ENCODE measurements at places on chromosomes 11 and 22.
A peak's percentile ranks its signal among the peaks of the same experiment; 100 is the strongest.

DNA sequence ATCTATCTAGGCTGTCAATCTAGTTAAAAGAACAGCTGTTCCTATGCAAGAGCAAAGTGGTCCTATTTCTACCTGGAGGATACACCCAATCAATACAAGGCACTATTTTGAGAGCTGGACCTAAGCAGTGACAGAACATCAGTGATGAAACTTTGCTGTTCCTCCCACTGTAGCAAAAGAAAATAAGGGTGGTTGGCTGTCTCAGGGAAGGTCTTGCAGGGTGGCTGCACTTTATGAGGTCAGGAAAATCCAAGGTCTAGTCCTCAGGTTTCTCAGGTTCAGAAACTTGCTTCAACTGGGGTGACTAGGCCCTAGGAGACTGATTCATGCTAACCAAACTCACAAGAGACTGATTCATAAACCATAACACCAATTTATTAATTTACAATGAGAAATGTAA, 11.6 kb downstream of the CPSF7 start:
- H3K27me3 ChIP-seq: no peaks in the 10 kb centered on the region
- H3K4me1 ChIP-seq: no peaks in the 10 kb centered on the region
- H3K4me3 ChIP-seq: no peak overlapping the region
- H3K36me3 ChIP-seq: peaks cover 70% of the 10 kb centered on the region

DNA sequence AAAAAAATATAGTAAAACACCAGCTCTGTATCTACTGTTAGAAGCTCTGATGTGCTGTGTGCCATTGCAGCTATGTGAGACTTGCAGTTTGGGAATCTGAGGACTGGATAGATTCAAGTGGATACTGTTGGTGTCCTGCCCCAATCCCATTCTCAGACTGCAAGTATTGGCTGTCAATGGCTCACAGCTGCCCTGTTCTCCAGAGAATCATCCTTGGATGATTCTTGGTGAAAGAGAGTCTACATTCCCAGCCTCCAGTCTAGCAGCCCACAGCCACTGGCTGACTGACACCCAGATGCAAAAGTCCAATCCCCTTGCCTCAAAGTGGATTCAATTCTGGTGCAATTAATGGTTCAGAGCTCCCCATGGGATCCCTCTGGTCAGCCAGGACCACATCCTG, 206.1 kb upstream of the MTNR1B start:
- H3K27ac ChIP-seq: no peak overlapping the region
- H3K4me3 ChIP-seq: no peak overlapping the region
- H3K27me3 ChIP-seq: no peaks in the 10 kb centered on the region
- DNase-seq: no peak
- no peaks in the 10 kb centered on the region for H3K36me3 ChIP-seq
- H3K4me1 ChIP-seq: peaks cover 14% of the 10 kb centered on the region

DNA sequence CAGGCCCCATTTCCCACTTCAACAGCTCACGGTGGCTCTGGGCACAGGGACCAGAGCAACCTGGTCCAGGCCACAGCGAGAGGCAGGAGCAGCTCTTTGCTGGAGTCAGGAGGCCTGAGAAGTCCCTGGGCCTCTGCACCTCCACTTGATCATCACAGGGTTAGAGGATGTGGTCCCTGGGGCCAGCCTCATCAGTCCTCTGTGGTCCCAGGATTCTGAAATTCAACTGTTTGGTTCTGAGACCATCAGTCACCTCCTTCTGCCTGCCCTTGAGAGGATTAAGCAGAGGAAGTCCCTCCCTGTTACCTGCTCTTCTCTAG, 24.9 kb upstream of the CBX7 start:
- no peaks in the 10 kb centered on the region for H3K27me3 ChIP-seq
- DNase-seq: no peak
- no peak overlapping the region for H3K4me3 ChIP-seq
- no peaks in the 10 kb centered on the region for H3K36me3 ChIP-seq
- H3K27ac ChIP-seq: peak overlapping the region; percentile 11
- peaks cover 35% of the 10 kb centered on the region for H3K4me1 ChIP-seq

GRCh38 chr11:126810776-126811175, 189.8 kb downstream of the KIRREL3 start:
- H3K27me3 ChIP-seq: no peaks in the 10 kb centered on the region
- H3K4me3 ChIP-seq: no peak overlapping the region
- peaks cover 18% of the 10 kb centered on the region for H3K4me1 ChIP-seq
- no peaks in the 10 kb centered on the region for H3K36me3 ChIP-seq

GRCh38 chr11:123577081-123577598, 77.3 kb downstream of the SCN3B start:
- H3K4me1 ChIP-seq: no peaks in the 10 kb centered on the region
- H3K36me3 ChIP-seq: no peaks in the 10 kb centered on the region
- H3K27me3 ChIP-seq: no peaks in the 10 kb centered on the region
- H3K4me3 ChIP-seq: no peak overlapping the region
- peak; percentile 73 for DNase-seq

GRCh38 chr11:27754035-27755017, 54.1 kb upstream of the BDNF start:
- peak overlapping the region; percentile 66 for H3K27ac ChIP-seq
- no peaks in the 10 kb centered on the region for H3K27me3 ChIP-seq
- peaks cover 18% of the 10 kb centered on the region for H3K4me1 ChIP-seq
- no peak overlapping the region for H3K4me3 ChIP-seq

GRCh38 chr11:33544593-33545373, 155.8 kb downstream of the C11orf91 start:
- H3K4me1 ChIP-seq: no peaks in the 10 kb centered on the region
- no peaks in the 10 kb centered on the region for H3K36me3 ChIP-seq
- no peak overlapping the region for H3K4me3 ChIP-seq
- no peak for DNase-seq
- no peaks in the 10 kb centered on the region for H3K27me3 ChIP-seq

- no peak for DNase-seq
- no peaks in the 10 kb centered on the region for H3K4me1 ChIP-seq
- no peak overlapping the region for H3K4me3 ChIP-seq
- H3K27ac ChIP-seq: no peak overlapping the region
These were observed 778.3 kb upstream of the LRRC4C start for GRCh38 chr11:42237701-42238235.

DNA sequence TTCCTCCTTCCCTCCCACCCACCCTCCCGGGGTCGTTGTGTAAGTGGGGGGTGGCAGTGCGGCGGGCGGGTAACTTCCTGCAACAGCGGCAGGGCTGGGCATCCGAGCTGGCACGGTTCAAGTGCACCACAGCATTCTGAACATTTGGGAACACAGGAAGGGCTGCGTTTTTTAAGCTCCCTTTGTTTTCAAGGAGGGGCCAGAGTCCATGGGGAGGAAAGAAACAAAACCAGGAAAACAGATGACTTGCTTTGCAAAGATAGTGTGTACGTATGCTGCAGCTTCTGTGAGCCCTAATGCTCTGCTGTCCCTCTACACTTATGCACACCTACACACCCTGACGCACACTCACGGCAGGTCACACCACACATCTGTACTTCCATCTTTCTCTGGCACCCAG, 152.5 kb downstream of the FBXO7 start:
- no peaks in the 10 kb centered on the region for H3K27me3 ChIP-seq
- H3K4me3 ChIP-seq: no peak overlapping the region
- peaks cover 14% of the 10 kb centered on the region for H3K4me1 ChIP-seq
- no peak for DNase-seq

- no peaks in the 10 kb centered on the region for H3K27me3 ChIP-seq
- H3K4me1 ChIP-seq: no peaks in the 10 kb centered on the region
- no peak overlapping the region for H3K27ac ChIP-seq
These were observed 9.7 kb upstream of the SIK3 start for GRCh38 chr11:117107701-117108590.

DNA sequence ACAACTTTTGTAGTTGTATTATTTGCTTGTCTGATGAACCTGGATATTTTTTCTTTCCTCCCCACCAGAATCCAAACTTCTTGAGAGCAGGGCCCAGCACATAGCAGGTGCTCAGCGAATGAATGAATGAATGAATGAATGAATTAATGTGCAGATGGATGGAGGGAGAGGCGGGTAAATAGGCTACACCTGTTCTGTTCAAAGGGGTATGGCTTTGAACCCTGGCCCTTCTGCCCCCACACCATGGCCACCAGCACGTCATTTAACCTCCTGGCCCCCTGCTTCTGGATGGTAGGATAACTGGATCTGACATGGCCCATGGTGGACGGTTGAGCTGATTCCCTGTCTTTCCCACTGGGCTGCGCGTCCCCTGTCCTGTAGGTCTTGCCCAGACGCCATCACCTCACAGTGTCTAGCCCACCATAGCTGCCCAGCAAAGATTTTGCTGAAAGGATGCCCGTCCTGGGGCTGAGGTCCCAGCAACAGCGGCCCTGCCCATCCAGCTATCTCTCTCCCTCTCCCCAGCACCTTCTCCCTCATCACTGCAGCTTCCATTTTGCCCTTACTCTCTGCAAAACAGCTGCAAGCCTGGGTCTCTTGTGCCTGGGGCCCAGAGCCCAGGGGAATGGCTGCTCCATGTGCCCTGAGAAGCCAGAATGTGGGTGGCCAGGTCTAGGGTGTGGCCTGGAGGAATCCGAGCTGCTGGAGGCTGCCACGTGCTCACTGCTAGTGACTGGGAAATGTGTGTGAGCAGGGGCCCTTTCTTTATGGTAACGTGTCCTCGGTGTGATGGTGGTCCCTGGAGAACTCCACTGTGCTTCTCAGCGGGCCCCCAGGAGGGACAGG, 49.3 kb upstream of the LINC01488 start:
- DNase-seq: no peak
- no peak overlapping the region for H3K27ac ChIP-seq
- H3K4me3 ChIP-seq: no peak overlapping the region
- H3K36me3 ChIP-seq: no peaks in the 10 kb centered on the region

Measured in thyroid gland (tissue), 4 donors.